COR-L47 (cell line): ENCODE measurements at places on chromosomes 16 and 17.

GRCh38 chr17:60481604-60482003 is 44.4 kb downstream of the APPBP2 start:
- DNase-seq, result no peak

- no peak for DNase-seq
Observed at GRCh38 chr16:66399930-66400329, 27.2 kb upstream of the BEAN1 start.

- DNase-seq, result peak; percentile 57
Observed at GRCh38 chr17:57955183-57955931, at the start of gene CUEDC1. Gene CUEDC1, minus strand, starts transcription at chr17:57955412. Its CDS starts 69,848 bp downstream, at chr17:57885564.

- no peak for DNase-seq
Observed at GRCh38 chr17:75087182-75087557, 584 bp upstream of the SLC16A5 start.

DNA sequence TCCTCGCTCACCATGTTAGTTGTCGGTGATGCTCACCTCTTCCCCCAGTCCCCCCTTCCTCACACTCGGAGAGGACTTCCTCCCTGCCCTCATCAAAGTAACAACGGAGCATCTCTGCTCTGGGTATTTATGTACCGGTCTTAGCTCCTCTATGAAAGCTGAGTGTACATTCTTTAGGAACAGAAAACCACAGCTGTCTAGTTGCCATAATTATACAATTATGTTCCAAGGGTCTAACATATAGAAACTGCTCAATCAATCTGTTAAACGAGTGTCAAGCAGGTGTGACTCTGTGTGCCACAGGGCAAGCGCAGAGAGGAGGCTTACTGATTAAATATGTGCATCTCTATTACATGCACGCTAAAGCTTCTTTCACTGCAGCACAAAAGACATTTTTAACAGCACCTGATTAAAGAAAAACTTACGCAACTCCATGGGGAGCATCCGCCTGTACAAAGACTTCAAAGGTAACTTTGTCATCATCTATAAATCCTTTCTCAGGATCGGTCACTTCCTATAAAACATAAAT is 37.8 kb downstream of the LITAFD start:
- DNase-seq, result no peak

DNA sequence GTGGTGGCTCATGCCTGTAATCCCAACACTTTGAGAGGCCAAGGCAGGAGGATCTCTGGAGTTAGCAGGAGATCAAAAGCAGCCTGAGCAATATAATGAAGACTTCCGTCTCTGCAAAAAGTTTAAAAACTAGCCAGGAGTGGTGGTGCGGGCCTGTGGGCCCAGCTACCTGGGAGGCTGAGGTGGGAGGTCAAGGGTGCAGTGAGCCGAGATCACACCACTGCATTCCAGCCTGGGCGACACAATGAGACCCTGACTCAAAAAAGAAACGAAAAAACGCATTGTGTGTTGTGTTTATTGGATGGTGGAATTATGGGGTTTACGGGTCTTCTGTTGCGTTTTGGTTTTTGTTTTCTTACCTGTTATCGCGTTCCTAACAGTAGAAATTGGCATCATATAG is 863 bp upstream of the DDX19A start:
- no peak for DNase-seq

DNA sequence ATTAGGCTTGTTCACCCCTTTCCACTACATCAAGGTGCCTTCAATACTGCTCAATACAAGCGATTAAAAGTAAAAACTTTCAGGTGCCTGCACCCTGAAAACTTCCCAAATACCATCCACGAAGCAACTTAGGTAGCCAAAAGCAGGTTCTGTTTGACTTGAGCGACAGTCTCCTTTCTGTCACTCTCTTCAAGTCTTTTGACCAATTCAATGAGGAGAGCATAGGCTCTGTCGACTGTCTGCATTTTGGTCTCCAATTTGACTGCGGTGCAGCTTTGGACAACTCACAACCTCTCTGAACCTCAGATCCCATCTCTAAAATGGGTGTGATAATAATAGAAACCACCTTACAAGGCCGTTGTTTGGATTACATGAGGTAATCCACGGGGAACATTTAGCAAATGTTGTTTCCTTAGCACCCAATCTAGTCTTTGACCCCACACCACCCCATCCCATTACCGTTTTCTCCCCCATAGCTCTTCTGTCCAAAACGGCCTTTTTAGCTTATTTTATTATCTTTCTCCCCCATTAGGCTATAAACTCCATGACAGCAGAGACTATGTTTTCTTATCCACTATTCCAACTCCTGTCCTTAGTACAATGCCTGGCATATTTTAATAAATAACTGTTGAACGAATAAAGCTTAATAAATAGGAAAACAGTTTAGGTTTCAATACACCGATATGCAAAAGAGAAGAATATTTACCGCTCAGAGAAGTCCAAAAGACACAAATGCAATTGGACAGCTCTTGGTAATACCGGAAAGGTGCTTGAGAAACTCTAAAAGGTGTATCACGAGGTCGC is 999 bp downstream of the MARF1 start:
- DNase-seq, result no peak

GRCh38 chr17:49787884-49788477 is 500 bp upstream of the KAT7 start:
- DNase-seq, result no peak

- DNase-seq, result no peak
Observed at GRCh38 chr16:280005-280460, 358 bp upstream of the ARHGDIG start.

DNA sequence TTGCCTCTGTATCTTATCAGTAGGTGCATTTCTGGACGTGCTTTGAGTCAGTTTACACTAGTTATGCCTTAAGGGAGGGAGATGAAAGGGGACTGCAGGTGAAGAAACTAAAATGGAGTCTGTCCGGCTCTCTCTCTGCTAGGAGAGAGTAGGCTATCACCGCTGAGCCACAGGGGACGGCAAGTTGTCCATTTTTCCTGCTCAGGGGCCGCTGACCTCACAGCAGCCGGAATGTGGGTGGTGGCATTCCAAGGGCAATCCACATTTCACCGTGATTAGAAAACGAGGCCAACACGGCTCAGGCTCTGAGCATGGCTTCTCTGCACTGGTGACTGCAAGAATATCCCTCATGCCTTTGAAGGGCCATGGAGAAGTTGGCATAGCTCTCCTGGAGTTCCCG is 19.0 kb upstream of the KLHDC4 start:
- no peak for DNase-seq

- no peak for DNase-seq
Observed at GRCh38 chr17:4444782-4445473, 11.2 kb downstream of the SPNS3 start.

- no peak for DNase-seq
Observed at GRCh38 chr17:73187203-73187769, 5.6 kb upstream of the COG1 start.

- peak; percentile 98 for DNase-seq
Observed at GRCh38 chr17:29042679-29043538, at the start of gene PIPOX. Gene PIPOX, plus strand, starts transcription at chr17:29043141. Its CDS starts 85 bp downstream, at chr17:29043226.

- no peak for DNase-seq
Observed at GRCh38 chr16:27728691-27729090, 178.7 kb downstream of the KATNIP start.

DNA sequence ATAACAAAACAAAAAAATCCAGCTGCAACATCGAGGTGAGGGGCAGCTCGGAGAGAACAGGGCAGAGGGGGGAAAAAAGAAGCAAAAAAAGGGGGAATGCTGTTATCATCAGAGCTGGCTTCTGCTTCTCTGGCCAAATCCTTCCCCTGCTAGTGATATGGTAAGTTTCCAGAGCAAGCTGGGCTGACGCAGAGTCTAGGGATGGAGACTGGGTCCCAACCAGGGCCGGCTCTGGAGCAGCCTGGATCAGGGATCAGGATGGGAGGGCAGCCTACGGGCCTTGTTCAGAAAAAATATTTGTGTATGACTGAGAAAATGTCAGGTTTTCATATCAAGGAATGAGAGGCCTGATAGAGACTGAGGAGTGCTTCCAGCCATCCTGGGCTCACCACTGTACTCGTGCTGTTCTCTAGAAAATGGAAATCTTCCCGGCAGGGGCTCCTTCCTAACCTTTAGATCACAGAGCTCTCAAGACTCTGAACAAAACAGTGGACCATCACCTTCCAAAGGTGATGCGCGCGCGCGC is 726 bp upstream of the C1QTNF1 start:
- DNase-seq, result no peak

GRCh38 chr16:25018972-25019617 is 3.9 kb upstream of the ARHGAP17 start:
- DNase-seq, result no peak

DNA sequence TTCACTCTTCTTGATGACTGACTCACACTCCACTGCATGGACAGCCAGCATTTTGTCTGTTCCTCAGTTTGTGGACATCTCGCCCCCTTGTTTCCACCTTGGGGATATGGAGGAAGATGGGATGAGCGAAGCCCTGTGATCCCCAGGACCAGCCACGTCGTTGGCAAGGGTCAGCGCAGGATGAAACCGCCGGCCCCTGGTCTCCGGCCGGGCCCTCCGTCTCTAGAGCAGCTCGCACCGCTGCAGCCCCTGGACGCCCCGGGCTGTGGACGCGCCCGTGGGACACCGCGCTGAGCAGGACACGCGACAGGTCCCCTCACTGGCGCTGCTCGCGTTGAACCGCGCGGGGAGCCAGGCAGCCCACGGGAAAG is 604 bp upstream of the ZC3H18 start:
- DNase-seq, result no peak

- DNase-seq, result no peak
Observed at GRCh38 chr16:87550495-87550961, 51.8 kb upstream of the JPH3 start.

GRCh38 chr17:9958586-9959281 is 53.7 kb upstream of the RCVRN start:
- no peak for DNase-seq

GRCh38 chr17:61710546-61710945 is 119.5 kb upstream of the NACA2 start:
- no peak for DNase-seq

DNA sequence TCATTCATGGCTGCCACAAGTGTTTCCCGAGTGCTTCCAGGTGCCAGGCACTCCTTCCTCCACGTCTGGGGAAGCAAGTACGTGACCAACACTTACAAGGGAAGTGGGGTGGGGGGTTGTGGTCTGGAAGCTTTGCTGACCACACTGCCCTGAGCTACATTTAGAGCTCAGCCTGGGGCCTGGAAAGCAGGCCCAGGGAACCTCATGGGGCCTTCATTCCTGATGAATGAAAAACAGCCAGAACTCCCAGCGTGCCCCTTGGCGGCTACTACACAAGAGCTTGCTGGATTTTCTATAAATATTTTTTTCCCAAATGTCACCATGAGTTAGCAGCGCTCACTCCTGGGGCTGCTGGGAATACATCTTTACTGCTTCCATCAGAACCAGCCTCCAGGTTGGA is 73.3 kb downstream of the ABCC12 start:
- no peak for DNase-seq

- no peak for DNase-seq
Observed at GRCh38 chr17:46109603-46110189, 83.5 kb downstream of the KANSL1 start.

DNA sequence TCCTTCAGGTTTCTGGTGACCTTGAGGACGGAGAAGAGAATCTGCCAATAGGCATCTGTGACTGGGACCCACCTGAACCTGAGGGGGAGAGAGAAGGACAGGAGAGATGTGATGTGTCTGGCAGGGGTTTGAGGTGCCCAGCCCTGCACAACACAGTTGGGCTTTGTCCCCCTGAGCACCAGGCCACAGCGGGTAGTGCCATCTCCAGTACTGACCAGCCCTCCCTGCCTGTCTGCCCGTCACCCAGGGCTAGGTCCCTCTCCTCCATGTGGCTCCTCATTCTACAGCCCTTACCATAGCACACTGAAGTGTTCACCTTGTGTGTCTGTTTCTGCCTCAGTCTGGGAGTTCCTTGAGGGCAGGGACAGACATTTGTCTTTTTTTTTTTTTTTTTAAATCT is 30.8 kb downstream of the NLRP1 start:
- DNase-seq, result no peak

DNA sequence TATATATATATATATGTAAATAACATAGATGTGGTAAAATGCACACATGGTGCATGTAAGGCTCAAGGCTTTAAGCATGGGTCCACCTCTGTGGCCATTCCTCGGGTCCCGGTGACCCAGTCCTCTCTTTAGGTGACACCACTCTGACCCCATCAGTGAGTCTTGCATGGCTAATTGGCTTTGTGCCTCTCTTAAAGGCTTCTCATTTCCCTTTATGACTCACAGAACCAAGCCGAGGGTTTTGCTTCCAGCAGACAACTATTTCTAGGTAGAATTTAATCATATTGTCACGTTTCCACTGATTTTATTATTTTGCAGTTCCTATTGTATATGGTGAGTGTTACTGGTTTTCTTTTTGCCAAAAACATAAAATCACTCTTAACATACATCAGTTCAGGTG is 59.7 kb downstream of the PLCG2 start:
- no peak for DNase-seq

- no peak for DNase-seq
Observed at GRCh38 chr16:89004209-89004831, 27.3 kb upstream of the CBFA2T3 start.

GRCh38 chr16:2339521-2340484 is 725 bp downstream of the ABCA3 start:
- peak; percentile 49 for DNase-seq

GRCh38 chr16:87552772-87553573 is 49.3 kb upstream of the JPH3 start:
- no peak for DNase-seq

- no peak for DNase-seq
Observed at GRCh38 chr17:40953881-40954280, 12.9 kb downstream of the KRT39 start.

- DNase-seq, result no peak
Observed at GRCh38 chr17:77893144-77894044, 65.1 kb upstream of the TNRC6C start.

DNA sequence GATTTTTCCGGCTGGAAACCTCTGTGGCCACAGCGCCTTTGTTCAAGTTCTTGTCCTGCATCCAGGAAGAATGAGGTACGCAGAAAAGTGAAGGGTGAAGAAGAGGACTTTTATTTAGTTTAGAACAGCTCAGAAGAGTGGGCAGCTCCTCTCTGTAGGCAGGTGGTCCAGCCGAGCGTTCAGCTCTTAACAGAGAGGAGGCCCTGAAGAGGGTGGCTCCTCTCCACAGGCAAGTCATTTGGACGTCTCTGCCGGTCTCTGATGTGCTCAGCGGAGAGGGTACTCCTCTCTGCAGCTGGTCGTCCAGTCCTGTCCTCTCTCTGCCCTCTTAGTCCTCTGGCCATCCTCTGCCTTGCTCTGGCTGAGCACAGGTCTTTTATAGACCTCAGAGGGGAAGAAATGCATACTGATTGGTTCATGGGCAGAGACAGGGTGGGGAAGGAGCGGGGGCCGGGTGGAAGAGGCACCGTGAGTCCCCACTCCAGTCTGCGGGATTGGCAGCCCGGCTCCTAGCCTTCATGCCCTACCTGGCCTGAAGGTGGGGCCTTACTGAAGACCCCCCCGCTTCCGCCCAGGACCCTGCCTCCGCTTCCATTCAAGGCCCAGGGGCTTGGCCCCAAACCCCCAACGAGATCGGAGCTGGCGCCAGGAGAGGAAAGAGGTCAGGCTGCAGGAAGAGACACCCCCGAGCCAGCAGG is 70.0 kb upstream of the NKD1 start:
- DNase-seq, result no peak

- DNase-seq, result no peak
Observed at GRCh38 chr17:2071024-2071385, 16.1 kb downstream of the HIC1 start.
